ENCODE measurements at places on chromosomes 5 and 9.

- DNase-seq: no peak
Observed at GRCh38 chr5:179912951-179913350, 5.3 kb upstream of the TBC1D9B start.

DNA sequence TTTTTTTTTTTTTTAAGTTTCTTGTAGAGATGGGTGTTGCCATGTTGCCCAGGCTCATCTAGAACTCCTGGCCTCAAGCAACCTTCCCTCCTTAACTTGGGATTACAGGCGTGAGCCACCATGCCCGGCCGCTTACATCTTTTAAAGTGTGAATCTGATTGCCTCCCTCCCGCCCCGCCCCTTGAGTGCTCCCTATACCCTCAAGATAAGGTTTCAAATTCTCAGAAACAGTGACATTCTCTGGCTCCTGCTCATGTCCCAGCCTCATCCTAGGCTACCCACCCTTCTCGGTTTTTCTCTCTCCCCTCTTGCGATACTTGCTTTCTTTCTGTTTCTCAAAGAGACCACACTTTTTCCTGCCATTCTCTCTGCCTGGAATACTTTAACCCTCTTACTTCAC is 12.4 kb downstream of the MORN5 start:
- no peak for DNase-seq

DNA sequence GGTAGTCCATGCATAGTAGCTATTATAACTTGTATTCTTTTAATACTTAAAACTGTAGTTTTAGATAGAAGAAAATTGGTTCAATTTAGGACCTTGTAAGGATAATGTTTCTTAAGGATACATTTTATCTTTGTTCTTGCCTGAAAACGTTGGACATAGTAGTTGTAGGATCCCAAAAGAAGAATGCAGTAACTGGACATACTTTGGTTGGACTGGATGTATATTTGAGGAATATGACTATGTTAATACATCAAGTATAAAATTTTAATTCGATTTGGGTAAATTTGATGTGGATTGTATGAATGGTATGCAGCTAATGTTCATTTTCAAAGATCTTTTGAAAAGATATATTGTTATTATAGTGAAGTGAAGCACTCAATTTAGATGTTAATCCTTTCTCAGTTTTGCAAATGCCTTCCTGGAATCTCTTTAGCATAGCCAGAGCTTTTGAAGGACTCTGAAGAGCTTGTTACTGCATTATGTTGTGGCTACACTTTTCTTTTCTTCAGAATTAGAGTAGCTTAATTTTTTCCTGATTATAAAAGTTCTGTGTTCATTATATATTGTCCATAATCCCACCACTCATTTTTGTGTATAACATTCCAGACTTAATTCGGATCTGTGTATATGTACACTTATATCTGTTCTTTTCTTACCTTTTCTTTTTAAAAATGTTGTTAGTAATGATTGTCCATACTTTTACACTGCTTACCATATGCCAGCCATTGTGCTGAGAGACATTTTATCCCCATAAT is 41.2 kb downstream of the LRRTM2 start:
- DNase-seq: no peak

DNA sequence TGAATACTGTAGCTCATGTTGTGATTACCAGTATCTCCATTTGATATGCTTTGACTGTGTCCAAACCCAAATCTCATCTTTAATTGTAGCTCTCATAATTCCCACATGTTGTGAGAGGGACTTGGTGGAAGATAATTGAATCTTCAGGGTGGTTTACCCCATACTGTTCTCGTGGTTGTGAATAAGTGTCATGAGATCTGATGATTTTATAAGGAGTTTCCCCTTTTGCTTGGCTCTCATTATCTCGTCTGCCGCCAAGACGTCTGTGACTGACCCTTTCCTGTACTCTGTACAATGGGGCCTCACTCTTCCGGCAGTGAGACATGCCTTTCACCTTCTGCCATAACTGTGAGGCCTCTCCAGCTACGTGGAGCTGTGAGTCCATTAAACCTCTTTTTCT is 59.3 kb downstream of the TRIO start:
- no peak for DNase-seq

GRCh38 chr5:103041071-103041676 is 78.8 kb downstream of the GIN1 start:
- DNase-seq: no peak

- DNase-seq: no peak
Observed at GRCh38 chr5:32630867-32631491, 45.6 kb downstream of the SUB1 start.

DNA sequence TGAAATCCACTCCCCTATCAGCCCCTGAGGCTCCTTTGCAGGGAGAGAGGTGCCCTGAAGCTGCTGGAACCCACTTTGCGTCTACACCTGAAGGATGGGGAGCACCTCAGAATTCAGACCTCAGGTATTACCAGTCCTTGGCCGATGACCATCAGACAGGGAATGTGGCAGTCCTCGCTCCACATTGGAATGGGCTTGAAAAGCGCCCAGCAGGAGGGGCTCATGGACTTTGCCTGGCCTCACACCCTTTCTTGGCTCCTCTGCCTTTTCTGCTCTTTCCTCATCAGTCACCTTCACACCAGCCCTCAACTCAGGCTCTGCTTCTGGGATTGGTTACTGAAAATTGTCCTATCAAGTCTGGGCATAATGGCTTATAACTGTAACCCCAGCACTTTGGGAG is 83.9 kb downstream of the BARX1 start:
- no peak for DNase-seq

GRCh38 chr5:93099902-93100347 is 481.1 kb downstream of the NR2F1-AS1 start:
- DNase-seq: no peak

GRCh38 chr9:112858625-112859147 is 32.0 kb downstream of the SLC46A2 start:
- DNase-seq: no peak

DNA sequence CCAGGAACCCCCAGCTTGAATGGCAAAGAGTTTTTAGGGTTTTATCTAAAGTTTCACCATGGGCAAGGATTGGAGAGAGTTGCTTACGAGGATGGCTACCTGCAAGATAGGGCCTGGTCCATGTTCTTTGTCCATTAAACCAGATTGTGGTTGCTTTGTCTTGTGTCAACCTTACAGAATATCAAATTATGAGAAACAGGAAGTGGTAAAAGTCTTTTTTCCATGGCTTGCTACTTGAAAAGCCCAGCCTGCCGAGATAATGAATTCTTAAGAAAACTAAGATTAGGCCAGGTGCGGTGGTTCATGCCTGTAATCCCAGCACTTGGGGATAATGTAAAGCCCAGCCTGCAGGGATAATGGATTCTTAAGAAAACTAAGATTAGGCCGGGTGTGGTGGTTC is 24.4 kb downstream of the ZNF474 start:
- DNase-seq: no peak
